ENCODE measurements at places on chromosomes 11 and 22. TPM values are rescaled to one million over a fixed set of nuclear protein-coding genes. Genes with fewer than 3 reads are reported as not detected.

Gene KCNK7
- not detected for total RNA-seq

DNA sequence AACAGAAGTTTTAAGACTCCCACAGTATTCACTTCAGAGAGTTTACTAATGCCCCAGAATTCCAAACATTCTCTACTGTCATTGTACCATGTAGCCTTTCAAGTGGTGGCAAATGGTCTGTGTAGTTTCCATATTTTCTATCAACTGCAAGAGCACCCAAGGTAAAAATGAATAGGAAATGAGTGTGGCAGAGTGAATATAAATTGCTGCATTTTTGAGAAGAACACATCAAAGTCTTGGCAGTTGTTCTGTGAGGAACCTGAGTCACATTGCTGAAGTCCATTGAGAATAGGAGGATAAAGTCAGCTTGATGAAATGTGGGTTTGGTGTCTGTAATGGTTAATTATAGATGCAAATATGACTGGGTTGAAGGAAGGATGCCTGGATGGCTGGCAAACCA is 193.6 kb downstream of the AASDHPPT start:
- DNase-seq = peak; percentile 38

DNA sequence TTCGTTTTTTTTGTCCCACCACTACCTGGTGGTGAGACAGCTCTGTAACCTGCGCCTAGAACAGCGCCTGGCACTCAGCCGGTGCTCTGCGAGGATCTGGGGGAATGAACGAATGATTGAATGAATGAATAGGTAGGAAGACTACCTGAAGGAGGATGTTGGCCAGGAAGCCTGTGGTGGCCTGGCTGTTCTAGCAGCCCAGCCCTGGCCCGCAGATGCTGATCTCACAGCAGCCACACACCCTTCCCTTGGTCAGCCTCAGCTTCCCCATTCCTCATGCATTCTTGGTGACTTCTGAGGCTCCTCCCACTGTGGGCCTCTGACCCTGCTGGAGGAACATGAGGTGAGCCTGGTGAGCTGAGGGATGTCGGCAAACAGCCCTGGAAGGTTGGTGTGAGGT is 3.7 kb downstream of the TRPM5 start:
- no peak for DNase-seq

DNA sequence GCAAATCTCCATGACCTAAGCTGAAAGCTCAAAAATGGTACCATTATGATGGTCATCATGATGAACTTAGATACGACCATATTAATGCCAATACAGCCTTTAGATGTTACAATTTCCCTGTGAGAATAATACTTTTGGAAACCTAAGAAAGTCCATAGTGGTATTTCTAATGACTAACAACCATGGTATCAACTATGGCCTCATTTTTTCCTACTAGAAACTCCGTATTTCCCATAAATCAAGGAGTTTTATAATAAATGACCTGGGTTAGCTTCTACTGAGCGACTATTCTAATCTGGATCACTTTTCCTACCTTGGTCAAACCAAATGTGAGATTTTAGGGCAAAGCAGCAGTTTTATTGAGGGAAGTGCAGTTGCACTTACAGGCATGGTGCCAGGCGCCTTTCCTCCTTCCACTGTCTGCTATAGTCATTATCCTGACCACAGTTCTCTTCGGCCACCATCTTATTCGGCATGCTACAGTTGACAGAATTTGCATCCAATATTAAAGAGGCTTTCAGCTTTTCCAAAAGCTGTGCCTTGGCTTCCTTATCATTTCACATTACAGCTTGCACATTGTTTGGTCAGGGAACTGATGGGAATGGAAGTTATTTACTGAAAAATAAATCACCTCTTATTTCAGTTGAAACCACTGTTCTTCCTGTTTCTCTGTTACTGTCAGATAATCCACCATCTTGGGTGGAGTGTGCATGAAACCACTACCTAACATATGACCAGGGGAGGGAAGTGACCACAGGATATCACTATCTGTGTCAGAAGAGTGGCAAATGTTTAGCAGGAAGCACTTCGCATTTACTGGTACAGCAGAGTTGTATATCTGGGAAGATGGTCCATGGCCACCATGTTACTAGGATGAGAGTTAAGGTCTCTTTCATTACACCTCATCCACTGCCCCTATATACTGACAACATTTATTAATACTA is 74.5 kb upstream of the PICALM start:
- DNase-seq = no peak

GRCh38 chr22:19361501-19362103 is 69.9 kb downstream of the HIRA start:
- peak; percentile 82 for DNase-seq

Gene OOSP4A
- total RNA-seq = not detected

DNA sequence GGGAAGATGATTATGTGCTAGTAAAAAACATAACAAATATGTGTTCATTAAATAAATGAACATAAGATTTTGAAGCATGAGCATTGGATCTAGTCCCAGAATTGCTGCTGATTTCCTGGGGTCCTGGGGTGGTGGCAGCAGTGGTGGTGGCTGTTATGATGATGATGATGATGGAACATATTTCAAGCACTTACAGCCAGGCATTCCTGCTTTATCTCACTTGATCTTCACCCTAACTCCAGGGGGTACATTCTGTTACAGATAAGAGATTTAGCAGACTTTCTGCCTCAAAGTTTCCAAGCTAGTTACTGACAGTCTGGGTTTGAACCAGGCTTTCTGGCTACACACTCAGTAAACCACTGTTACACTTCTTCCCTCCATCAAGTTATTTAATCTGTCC is 5.2 kb downstream of the TRAPPC4 start:
- no peak for DNase-seq

DNA sequence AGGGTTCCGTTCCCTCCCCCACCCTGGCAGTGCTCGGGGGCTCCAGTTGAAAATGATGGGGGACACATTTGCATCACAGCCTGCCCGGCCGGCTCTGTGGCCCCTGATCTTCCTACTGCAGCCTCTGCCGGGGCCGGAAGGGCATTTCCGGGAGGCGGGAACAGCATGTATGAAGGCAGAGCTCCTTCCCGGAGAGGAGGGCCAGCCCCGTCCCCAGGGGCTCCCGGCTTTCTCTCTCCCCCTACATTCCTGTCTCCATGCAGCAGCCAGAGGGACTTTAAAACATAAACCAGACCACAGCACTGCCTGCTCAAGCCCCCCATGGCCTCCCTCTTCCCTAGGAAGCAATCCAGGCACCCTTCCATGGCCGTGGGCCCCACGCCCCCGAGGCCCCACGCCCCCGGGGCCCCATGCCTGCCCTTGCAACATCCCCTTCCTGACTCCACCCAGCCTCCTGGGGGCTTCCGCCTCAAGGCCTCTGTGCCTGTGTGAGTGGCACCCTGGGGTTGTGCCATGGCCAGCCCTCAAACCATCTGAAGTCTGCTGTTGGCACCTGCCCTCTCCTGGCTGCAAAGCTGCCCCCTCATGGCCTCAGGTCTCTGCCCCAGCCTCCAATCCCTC is 73.1 kb downstream of the CDKN1C start:
- DNase-seq = no peak

GRCh38 chr11:95595973-95596489 is 193.6 kb downstream of the FAM76B start:
- DNase-seq = no peak

DNA sequence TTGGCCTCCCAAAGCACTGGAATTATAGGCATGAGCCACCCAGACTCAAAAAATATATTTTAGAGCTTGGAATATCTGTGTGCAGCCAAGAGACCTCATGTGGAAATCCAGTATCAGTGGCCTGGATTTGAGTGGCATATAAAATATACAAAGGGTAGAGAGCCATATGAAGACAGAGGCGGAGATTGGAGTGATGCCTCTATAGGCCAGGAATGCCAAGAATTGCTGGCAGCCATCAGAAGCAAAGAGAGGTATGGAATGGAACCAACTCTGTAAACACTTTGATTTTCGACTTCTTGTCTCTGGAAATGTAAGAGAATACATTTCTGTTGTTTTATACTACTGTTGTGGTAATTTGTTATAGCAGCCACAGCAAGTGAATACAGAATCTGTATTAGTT is 123.0 kb downstream of the PLEKHA7 start:
- DNase-seq = no peak

Gene ARL2
- total RNA-seq = 151 TPM

Gene CHRM1
- not detected for total RNA-seq

Gene TREH
- total RNA-seq = not detected

DNA sequence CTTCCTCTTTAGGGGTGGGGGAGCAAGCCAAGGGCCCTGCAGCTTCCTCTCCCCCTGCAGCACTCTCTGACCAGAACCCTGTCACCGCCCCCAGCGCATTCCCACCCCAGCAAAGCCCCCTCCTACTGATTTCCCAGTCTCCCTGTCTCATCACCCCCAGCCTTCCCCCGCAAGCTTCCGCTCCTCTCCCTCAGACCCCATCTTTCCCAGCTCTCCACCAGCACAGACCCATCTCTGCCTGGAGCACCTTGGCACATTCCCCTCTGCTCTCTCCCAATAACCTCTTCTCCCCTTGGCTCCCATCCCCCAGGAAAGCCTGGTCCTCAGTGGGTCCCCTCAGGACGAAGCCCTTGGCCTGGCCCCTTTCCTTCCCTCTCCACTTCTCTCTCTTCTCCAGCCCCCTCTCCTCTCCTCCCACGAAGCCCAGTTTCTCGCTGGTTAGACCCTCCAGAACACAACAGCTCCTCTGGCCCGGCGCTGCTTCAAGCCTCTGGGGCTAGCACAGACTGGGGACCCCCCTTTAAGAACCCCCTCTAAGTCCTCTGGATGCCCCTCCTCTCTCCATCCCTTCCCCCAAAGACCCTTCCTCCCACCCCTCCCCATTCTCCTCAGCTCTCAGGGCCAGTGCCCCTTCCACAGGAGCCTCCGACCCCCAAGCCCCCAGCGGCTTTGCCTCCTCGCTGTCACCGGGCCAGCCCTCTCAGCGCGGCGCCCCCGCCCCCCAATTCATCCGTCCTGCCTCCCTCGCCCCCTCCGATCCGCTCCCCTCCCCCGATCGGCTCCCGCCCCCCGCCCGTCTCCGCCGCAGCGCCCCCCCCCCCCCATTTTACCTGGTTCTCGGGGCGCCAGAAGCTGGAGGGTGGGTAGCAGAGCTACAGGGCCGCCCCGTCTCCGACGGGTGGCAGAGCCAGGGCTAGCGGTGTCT is 594 bp downstream of the NRXN2 start:
- DNase-seq = no peak

DNA sequence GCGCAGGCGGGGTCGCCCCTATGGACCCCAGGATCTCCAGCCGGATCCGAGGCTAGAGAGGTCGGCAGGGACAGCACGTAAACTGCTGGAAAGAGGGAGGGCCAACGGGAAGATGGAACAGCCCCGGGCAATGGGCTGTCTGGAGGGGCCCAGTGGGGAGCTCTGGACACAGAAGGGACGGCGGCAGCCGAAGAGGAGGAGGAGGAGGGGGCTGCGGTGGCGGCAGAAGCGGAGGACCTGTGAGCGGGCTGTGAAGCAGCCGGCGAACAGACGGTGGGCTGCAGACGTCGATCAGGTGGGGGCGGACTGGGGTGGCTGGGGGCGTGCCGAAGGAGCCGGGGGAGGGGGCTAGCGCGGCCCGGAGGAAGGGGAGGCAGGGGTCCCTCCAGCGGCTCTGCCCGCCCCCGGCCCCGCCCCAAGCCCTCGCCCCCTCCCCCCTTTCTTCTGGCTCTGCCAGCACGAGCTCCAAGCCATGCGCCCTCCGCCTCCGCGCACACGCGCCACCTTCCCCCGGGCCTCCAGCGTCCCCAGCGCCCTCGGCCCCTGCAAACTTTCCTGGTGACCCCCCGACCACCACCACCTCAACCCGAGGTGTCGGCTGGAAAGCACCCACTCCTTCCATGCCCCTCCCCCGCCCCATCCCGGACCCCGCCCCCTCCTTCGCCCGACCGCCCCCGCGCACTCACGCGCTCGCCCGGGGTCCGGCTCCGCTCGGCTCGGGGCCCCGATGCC is 432 bp downstream of the TNKS1BP1 start:
- no peak for DNase-seq

Measured in epithelial cell of proximal tubule (primary cell).